Esophagus squamous epithelium (tissue), 5 donors: ENCODE measurements at places on chromosomes 4 and X. TPM values are rescaled to one million over a fixed set of nuclear protein-coding genes. Genes with fewer than 3 reads are reported as not detected.

C4orf51 gene
- not detected for total RNA-seq

MXRA5 gene
- 8.3 TPM for total RNA-seq

HTN3 gene
- total RNA-seq: not detected

CLTRN gene
- total RNA-seq: 0.22 TPM

H2BW2 gene
- not detected for total RNA-seq

FRG2 gene
- not detected for total RNA-seq

DNA sequence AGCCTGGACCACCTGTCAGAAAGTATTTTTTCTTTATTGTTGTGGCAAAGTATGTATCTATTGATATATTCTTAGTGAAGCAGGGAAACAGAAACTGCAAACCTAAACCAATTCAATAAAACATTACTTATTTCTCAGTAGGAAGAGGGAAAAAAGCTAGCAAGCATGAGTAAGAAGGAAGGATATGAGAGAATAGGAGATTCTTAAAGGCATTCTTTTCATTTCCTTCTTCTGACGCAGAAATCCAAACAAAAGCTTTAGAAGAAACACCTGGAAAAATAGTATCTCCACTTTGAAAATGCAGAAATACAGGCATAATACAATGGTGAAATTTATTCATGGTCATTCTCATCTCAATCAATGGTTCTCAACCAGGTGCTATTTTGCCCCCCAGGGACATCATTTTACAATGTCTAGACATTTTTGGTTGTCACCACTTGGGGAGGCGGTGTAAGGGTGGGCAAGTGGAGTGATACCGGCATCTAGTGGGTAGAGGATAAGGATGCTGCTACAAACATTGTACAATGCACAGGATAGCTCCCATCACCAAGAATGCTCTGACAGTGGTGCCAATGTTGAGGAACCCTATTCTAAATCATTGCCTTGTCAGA, 21.7 kb upstream of the ATXN3L start:
- DNase-seq: no peak

DNA sequence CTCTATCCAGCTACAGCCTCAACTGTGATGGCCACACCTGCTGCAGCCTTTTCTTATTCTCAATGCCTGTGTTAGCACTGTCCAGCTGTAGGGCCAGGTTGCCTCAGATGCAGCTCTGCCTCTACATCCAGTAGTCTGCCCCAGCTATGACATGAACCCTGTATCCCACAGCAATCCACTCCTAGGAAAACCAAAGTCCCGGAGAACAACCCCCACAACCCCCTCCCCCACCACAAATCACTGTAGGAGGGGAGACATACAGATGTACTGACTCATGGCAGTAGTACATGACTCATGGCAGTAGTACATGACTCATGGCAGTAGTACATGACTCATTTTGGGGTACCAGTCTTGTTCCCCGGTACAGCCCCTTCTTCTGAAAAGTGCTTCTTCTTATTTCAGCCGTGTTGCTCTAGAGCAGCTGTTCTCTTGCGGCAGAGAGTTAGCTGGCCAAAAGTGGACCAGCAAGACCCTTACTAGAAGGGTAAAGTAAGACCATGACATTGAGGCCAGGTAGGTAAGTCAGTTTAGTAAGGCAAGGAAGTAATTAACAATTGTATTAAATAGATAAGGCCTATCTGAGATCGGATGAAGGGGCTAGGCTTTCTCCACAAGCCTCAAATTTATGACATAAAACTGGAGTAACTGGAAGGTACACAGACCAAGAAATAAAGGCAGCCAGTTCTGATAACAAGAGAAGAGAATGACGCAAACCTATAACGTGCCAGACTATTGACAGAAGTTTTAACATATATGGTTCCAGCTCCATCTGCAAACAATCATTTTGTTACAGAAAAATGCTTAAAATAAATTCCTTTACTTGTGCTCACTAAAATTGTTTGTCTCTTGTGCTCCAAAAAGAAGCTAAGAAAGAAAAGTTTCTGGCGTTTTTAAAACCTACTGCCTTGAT, 221.4 kb downstream of the TACR3 start:
- no peak for DNase-seq

GRCh38 chrX:20461576-20461975, 194.9 kb upstream of the RPS6KA3 start:
- DNase-seq: no peak

GRCh38 chrX:30060718-30061117, 154.6 kb upstream of the MAGEB2 start:
- no peak for DNase-seq

DNA sequence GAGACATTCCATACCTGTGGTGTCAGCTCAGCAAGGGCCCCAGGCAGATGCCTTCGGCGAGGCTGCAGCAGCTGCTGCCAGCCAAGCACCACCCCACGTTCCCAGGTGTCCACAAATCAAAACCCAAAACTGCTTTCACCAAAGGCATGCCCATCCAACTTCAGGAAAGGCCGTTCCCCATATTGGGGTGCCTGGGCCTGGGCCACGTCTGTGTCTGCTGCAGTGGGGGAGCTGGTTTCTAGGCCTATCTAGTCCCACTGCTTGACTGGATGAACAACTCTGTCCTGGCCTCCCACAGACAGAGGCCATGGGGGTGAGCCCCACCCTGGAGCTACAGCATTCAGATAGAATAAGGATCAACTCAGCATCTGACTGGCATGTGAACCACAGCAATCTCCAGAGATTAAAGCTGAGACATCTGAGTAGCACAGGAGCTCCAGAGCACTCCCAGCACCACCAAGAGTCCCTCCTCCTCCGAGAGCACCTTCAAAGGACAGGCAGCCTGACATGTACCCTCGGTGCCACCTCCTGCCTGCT, 37.0 kb downstream of the NAT8L start:
- DNase-seq: no peak

GRCh38 chrX:136954930-136955329, 74.4 kb upstream of the RBMX start:
- no peak for DNase-seq

GRCh38 chrX:106931831-106932491, 11.8 kb downstream of the CLDN2 start:
- no peak for DNase-seq

- DNase-seq: no peak
Measured at GRCh38 chr4:77922158-77923094, 59.8 kb downstream of the MRPL1 start.

DNA sequence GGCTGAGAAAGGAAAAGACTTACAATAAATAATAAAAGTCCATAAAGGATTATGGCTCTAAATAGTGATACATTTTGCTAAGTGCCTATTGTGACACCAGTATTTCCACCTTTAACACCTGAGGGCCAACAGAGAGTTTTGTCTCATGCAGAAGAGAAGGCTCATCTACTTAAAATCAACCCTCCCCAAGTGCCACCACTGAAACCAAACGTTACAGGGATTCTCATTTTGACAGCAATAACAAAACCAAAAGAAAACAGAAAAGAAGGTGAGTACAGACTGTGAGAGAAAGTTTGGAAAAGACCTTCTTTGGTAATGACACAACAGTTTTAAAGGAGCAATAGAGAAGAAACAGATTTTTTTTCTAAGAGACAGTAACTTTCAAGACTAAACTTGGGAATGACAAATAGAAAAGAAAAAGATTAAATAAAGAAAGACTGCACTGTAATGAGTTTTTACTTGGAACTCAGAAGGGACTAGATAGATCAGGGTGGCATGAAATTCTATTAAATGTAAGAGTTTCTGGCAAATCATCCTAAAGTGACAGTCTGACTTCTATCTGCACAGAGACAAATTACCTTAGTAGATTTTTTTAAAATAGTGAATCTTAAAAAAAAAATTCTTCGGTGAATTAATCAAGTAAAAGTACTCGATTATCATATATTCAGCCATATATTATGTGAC, 109.7 kb downstream of the ZNF827 start:
- no peak for DNase-seq

DNA sequence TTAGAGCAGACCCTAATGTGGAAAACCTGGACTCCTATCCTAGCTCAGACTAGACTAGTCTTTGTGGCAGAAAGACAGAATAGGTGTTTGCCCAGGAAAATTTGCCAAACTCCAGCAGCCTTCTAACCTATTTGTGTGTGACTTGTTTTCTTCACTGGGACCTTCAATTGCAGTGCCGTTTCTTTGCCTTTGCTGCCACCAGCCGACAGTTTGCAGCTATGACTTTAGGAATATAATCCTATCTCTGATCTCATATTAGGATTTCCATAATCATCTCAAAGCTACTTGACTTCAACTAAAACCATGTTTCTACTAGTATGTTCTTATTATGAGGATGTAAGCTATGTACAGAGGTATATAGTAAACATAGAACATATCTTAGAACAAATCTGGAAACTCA, 60.2 kb upstream of the PGAM4 start:
- DNase-seq: no peak
